Stomach (tissue), 19 donors: ENCODE measurements at places on chromosomes 2 and 18. TPM values are rescaled to one million over a fixed set of nuclear protein-coding genes. Genes with fewer than 3 reads are reported as not detected.

DNA sequence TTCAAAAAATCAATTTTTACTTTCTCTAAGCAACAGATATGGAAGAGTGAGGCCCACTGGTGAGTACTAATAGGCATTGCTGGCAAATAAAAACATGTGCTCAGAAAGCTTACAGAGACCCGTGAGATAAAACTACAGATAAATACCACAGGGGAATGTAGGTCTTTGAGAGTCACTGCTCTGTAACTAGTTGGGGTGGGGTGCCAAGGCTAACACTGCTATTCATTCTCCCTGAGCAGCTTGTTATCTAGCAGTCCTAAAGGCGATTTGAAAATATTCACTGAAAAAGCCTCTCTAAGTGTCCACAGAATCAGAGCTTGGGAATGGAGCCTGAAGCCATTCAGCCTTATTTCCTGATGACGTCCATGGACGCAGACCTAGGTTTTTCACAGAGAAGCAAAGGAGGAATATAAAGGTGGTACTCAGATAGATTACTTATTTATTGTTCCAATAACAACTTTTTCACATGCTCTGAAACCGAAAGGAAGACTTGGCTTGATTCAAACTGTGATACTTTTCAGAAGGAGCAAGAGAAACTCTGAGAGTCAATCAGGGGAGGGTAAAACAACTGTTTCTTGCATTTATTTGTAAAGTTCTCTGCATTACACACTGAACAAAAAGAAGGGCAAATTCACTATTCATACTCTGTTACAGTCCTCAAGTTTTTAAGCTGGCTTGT lies 188.4 kb downstream of the PPP1R1C start:
- no peak for DNase-seq

The SAG gene
- not detected for polyA plus RNA-seq

GRCh38 chr2:202373490-202373889 lies 2.6 kb upstream of the BMPR2 start:
- no peak for DNase-seq

DNA sequence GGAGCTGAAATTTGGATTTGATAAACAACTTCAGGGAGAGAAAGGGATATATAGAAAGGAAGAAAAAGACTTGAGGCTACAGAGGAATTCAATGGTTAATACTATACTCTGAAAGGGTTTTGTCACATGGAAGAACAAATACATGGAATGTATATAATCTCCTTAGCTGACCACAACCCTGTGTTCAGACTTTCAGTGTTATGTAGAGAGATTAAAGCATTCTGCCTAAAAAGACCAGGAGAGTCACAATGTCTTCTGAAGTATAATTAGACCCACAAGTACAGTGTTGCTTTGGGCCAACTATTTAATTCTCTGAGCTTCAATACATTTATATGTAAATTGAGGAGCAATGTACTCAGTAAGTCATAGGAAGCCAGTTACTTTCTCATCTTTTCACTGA lies 123.8 kb upstream of the FSHR start:
- DNase-seq: no peak

GRCh38 chr2:68044099-68044498 lies 18.7 kb downstream of the C1D start:
- no peak for DNase-seq

DNA sequence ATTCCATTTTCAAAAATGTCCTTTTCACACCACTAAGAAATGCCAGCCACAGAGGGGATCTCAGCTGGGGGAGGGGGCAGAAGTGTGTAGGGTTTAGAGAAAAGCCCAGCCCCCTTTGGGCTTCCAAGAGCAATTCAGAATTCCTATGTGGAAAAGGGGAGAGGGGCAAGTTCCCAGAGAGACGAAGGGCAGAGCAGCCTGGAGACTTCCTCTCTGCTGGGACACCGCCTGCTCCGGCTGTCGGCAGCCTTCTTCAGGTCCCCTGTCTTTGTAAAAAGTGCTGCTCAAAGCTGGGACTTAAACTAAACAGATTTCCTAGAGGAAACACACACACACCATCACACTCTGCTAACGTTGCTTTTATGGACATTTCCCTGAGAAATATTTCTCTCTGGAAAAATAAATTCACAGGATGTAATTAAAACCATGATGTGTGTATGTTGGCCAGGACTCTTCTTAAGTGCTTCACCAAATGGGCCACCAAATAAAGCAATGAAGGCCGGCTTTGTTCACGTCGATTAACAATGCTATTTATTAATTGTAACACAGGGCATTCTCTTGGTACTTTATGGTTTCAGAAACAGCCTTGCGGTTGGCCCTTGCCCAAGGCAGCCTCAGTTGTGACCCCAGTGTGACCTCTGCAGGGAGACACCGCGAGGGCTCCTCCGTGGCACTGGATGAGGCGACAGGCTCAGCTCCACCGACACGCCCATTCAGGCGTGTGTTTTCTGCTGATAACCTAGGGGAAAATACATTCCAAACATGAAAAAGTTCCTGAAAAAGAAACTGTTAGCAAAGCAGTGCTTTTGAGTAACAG lies 5.6 kb upstream of the ASB1 start:
- peak; percentile 25 for DNase-seq

DNA sequence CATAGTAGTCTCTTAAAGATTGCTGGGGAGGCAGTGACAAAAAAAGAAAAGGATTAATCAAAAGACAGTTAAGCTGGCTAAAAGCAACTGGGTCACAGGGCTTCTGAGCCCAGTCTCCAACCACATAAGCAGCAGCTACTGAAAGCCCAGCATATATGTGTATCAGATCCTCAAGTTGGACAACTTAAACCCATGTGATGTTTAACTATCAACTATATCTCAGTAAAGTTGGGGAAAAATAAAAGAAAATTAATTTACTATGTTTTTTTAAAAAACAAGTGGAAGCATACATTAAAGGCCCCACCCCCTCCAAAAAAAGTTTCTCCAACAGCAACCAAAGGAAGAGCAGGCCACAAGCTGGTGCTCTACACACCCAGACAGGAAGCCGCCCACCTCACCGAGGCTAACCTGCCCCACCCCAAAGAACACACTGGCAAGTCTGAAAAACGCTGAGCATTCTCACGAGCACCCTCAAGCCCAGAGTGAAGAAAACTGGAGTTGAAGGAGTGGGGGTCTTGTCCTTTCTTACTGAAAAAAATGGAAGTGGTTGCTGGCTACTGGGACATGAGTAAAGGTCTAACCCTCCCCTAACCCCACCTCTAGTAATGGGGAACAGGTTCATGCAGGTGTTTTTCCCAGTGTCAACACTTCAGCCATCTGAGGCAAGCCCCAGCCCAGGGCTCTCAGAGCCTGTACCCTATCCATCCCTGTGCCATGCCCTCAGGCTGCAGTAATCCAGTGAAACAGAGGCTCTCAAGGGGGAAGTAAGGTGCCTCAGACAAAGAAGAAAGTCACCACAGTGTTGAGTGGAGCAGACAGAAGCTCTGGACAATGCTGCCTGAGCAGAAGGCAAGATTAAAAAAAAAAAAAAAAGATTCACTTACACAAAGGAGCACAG lies 106.3 kb downstream of the GYPC start:
- peak; percentile 32 for DNase-seq
